ENCODE measurements at places on chromosomes 7 and 10.

DNA sequence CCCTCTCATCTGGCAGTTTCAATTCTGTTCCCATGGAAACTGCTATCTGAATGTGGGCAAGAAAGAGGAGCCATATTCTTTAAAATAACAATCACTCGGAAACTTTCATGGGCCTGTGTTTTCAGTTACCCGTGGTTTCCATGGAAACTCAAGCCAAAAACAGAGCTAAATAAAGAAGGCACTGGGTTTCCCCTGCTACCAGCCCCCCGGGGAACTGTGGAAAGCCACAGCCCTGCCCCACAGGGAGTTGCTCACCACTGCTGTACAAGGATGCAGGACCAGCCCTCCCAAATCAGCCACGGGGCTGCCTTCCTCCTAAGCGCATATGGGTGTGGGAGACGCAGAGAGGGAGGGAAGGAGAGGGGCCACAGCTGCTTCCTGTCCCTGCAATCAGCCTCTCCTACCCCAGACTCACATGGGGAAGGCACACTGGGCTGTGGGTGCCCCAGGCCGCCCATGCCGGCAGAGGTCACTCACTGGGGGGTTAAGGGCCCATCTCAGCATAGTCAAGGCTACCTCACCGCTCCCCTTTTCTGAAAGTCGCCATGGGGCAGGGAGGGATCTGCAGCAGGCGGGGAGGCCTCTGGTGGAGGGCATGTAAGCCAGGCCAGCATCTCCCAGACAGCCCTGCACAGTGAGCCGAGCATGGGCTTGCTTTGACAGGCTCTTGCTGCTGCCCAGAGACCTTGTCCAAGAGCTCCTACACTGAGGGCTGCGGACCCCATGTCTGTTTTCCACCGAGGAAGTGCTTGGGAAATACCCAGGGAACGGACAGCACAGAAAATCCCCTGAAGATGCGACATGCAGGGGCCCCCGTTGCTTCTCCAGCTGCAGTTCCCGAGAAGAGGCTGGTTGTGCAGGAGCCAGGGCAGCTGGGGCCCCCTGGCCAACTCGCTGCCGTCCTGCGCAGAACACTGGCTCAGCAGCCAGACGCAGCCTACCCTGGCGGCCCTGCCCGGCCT is 157.3 kb upstream of the PPP2R2D start:
- no peak for DNase-seq

- DNase-seq = no peak
Observed at GRCh38 chr10:17771017-17771416, 19.0 kb downstream of the TMEM236 start.

GRCh38 chr10:47130491-47130890 is 169.5 kb upstream of the GDF10 start:
- DNase-seq = no peak

GRCh38 chr7:127891144-127891543 is 140.1 kb downstream of the LRRC4 start:
- no peak for DNase-seq

DNA sequence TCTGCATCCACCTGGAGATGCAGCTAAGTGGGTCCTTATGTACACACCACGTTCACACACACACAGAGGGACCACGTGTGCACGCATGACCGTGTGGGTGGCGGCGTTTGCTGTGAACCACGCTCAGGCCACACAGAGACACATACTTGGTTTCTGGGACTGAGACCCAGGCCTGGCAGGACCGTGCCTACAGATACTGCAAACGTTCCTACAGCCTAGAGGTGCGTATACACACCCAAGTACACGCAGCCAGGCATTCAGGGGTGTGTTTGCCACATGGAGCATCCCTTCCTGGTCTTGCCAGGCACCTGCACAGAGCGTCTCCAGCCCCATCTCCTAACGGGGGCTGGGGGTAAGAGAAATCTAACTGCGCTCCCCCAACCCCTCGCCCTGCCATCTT is 49.0 kb upstream of the GTF2IRD1 start:
- DNase-seq = no peak

Data from esophagus muscularis mucosa (tissue), 4 donors.